Small intestine (tissue), 16 donors: ENCODE measurements at places on chromosomes 5 and 9.

GRCh38 chr9:70093944-70094343 is 50.3 kb downstream of the MAMDC2 start:
- H3K36me3 ChIP-seq: no peaks in the 10 kb centered on the region
- no peak overlapping the region for H3K4me3 ChIP-seq
- H3K4me1 ChIP-seq: no peaks in the 10 kb centered on the region
- H3K27ac ChIP-seq: no peak overlapping the region
- DNase-seq: no peak
- no peaks in the 10 kb centered on the region for H3K27me3 ChIP-seq

DNA sequence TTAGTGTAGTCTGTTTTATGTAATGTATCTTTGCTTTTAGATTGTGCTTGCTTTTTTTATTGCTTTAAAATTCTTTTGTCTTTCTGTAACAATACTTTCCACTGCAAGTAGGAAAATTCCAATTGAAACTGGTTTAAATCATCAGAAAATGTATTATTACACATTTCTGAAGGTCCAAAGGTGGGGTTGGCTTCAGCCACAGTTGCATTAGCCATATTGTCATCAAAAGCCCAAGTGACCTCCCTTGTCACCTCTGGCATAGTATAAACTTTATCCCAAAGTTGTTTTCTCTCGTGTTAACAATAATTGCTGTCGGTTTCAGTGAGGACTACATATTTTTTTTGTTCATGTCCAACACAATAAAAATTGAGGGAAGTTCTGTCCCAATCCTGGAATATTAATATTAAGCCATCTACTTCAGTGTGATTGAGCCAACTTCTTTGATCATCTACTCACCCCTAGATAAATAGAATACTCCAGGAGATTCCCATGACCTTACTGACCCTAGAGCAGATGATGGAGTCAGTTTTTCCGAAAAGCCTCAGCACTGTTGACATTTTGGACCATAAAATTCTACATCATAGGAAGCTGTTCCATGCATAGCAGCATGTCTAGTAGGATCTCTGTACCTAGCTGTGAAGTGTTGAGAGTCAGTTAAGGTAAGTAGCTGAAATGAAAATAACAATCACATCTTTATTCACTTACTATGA is 52.4 kb upstream of the MACIR start:
- no peaks in the 10 kb centered on the region for H3K27me3 ChIP-seq
- H3K4me1 ChIP-seq: no peaks in the 10 kb centered on the region
- no peak for DNase-seq
- no peak overlapping the region for H3K4me3 ChIP-seq
- H3K27ac ChIP-seq: no peak overlapping the region
- peaks cover 6% of the 10 kb centered on the region for H3K36me3 ChIP-seq

- H3K4me3 ChIP-seq: no peak overlapping the region
- no peak for DNase-seq
- peaks cover 2% of the 10 kb centered on the region for H3K27me3 ChIP-seq
- H3K27ac ChIP-seq: no peak overlapping the region
- H3K36me3 ChIP-seq: no peaks in the 10 kb centered on the region
Measured at GRCh38 chr5:149188383-149188782, 47.1 kb downstream of the ABLIM3 start.

- H3K27ac ChIP-seq: no peak overlapping the region
- H3K4me3 ChIP-seq: no peak overlapping the region
- no peaks in the 10 kb centered on the region for H3K27me3 ChIP-seq
- peak; percentile 33 for DNase-seq
Measured at GRCh38 chr9:122042056-122042455, 51.1 kb downstream of the TTLL11 start.

- no peak overlapping the region for H3K27ac ChIP-seq
- peaks cover 22% of the 10 kb centered on the region for H3K36me3 ChIP-seq
- no peaks in the 10 kb centered on the region for H3K27me3 ChIP-seq
Measured at GRCh38 chr5:77066823-77067442, 20.2 kb downstream of the ZBED3 start.

DNA sequence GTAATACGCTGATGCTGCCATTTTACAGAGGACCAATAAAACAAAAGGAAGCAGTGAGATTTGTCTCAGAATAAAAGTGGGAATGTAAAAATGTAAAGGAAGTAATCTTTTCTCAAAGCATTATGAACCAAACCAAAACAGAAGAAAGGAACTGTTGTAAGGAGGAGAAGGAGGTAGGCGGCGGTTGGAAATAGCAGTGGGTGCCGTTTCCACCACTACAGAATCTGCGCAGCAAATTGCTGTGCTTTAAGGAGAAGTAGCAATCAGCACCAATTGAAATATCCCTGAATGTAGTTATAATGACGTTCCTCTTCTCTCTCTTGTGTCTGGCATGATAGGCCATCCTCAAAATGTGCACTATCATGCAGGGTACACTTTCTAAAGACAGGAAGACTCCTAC is 455.1 kb upstream of the TLE4 start:
- H3K4me1 ChIP-seq: no peaks in the 10 kb centered on the region
- no peak for DNase-seq
- H3K27me3 ChIP-seq: no peaks in the 10 kb centered on the region
- H3K36me3 ChIP-seq: no peaks in the 10 kb centered on the region

GRCh38 chr5:34626036-34626435 is 30.1 kb upstream of the RAI14 start:
- H3K27ac ChIP-seq: no peak overlapping the region
- no peaks in the 10 kb centered on the region for H3K4me1 ChIP-seq
- no peak overlapping the region for H3K4me3 ChIP-seq
- no peak for DNase-seq
- no peaks in the 10 kb centered on the region for H3K27me3 ChIP-seq

DNA sequence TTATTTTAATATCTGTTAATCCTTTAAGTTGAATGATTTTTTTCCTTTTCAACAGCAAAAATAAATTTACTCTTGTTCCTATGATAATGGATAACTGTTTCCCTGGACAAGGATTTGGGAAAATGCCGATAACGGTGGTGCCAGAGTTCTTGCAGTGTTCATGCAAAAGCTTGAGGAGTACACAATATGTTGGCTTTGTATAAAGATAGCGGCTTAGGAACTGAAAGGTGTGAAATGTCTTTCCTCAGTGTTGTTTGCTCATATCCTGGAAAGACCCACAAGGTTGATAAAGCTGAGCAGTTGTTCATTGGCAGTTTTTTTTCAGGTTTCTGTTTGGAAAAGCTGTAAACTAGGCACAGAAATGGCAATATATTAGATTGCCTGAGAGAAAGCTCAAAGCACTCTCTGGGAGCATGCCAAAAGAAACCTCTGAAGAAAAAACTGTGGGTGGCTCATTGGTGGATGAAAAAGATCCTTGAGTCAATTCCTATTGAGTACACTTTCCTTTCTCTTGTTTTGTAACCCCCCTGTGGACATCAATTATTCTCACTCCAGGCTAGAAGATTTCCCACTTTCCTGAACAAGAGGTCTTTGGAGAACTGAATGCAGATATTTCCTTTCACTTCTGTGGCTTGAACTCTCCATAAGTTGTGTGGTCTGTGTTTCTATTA is 117.2 kb upstream of the RGMB start:
- H3K36me3 ChIP-seq: no peaks in the 10 kb centered on the region
- no peak overlapping the region for H3K27ac ChIP-seq
- no peak overlapping the region for H3K4me3 ChIP-seq
- no peak for DNase-seq
- H3K4me1 ChIP-seq: no peaks in the 10 kb centered on the region

DNA sequence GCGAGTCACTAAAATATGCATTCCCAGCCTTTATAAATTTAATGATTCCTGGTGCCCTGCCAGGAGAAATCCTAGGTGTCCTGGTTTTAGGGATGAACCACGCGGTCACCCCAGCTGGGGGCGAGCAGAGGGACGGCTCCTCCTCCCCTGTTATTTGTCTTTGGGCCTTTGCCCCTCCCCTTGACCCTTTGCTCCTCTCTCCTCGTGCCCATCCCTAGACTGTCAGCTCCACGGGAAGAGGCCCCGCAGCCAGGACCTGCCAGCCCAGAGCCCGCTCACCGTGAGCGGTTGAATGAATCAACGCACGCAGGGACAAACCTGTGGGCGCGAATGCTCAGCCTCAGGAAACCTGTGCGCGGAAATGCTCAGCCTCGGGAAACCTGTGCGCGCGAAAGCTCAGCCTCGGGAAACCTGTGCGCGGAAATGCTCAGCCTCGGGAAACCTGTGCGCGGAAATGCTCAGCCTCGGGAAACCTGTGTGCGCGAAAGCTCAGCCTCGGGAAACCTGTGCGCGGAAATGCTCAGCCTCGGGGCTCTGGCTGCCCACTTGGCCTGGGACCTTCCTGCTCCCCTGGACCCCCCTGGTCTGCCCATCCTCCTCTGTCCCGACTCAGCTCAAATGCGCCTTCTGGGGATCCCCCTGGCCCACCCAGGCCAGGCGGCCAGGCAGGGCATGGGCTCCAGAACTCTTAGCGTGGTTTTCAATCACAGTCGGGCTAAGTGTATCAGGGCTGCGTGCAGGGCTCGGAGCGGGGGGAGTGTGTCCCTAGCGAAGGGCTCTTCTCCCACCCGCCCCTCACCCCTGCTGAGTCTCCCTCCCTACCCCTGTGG is 140.5 kb upstream of the COL5A1 start:
- H3K36me3 ChIP-seq: no peaks in the 10 kb centered on the region
- H3K4me3 ChIP-seq: no peak overlapping the region
- H3K4me1 ChIP-seq: no peaks in the 10 kb centered on the region
- peak; percentile 22 for DNase-seq
- H3K27ac ChIP-seq: no peak overlapping the region

GRCh38 chr9:124894741-124895170 is 32.8 kb downstream of the ARPC5L start:
- H3K4me1 ChIP-seq: peaks cover 10% of the 10 kb centered on the region
- H3K36me3 ChIP-seq: peaks cover 21% of the 10 kb centered on the region
- H3K27me3 ChIP-seq: no peaks in the 10 kb centered on the region

GRCh38 chr9:27563738-27564430 is 9.4 kb downstream of the C9orf72 start:
- H3K27me3 ChIP-seq: no peaks in the 10 kb centered on the region
- H3K4me3 ChIP-seq: no peak overlapping the region
- H3K27ac ChIP-seq: no peak overlapping the region
- peaks cover 5% of the 10 kb centered on the region for H3K36me3 ChIP-seq
- no peak for DNase-seq

DNA sequence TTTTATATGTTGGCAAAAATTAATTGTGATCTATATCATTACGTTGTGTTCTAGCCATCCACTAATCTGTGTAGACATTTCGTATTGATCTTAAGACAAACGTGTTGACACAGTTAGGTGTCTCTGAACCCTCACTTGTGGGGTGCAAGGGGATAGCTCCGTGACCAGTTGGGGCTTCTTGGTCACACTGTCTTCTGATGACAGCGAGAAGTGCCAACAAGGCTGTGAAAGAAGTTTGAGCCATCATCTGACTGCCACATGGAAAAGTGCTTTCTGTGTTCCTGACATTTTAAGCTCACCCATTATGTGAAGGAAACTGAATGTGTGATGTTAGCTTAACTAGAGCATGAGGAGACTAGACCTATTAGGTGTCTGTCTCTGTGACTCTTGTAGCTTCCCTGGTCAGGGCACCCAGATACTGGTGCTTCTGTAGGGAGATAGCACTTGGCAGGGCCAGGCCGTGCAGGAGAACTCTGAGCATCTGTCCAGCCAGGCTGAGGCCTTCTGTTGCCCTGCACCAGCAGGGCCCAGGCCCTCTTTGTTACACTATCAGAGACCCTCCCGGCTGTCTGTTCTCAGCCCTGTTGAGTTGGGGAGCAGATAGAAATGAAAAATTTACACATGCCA is 52.8 kb upstream of the PHF2 start:
- no peaks in the 10 kb centered on the region for H3K4me1 ChIP-seq
- H3K27me3 ChIP-seq: no peaks in the 10 kb centered on the region
- H3K27ac ChIP-seq: no peak overlapping the region
- peaks cover 17% of the 10 kb centered on the region for H3K36me3 ChIP-seq
- H3K4me3 ChIP-seq: no peak overlapping the region

DNA sequence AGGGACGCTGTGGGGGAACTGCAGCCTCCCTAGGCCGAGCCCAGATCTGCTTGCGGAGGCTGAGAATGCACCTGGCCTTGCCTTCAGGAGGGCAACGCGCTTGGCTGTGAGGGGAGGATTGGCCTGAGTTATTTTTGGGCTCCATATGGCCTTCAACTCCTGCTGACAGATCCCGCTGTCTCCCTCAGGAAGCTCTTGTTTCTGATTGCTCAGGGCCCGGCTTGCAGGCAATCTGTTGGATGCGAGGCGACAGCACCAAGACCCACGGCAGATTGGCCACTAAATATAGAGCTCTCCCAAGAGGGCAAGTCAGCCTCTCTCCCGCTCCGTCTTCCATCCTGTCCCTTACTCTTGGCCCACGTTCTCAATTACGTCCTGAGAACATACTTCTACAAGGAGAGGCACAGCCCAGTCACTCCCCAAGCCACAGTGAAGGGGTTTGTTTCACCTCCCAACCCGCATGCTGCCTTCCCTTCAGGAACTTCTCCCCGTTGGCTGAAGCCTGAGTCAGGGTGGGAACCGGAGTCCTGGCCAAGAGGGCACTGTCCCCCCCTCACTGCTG is 53.6 kb downstream of the RASGEF1C start:
- no peak for DNase-seq
- H3K36me3 ChIP-seq: no peaks in the 10 kb centered on the region

DNA sequence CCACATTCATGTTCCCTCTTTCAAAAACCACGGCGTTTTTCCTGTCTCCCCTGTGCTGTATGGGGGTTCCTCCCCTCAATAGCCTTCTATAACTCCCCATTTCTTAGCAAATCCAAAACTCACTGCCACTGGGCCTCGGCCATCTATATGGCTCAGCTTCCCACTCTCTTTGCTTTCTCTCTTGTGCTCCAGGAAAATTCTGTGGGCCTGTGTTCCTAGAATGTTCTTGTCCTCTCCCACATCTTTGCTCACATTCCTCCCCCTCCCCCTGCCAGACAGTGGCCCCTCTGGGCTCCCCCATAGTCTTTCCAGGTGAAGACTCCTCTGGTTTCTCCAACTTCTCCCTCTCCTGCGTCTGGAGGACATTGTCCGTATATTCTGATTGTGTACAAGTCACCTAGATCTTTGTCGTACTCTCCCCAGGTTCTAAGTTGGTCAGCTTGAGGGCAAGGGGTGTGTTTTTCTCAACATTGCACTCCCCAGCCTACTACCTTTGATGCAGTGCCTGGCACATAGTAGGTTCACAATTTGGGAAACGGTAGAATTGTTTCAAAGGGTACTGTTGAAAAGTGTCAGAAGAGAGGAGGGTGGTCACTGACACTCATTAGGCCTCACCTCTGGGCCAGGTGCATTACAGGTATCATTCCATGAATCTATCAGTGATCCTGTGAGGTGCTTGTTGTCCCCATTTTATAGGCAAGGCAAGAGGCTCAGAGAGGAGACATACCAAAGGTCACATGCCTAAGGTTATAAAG is 3.7 kb upstream of the DUSP1 start:
- DNase-seq: peak; percentile 71
- no peaks in the 10 kb centered on the region for H3K36me3 ChIP-seq
- peaks cover 80% of the 10 kb centered on the region for H3K4me1 ChIP-seq
- peak overlapping the region; percentile 69 for H3K27ac ChIP-seq
